ENCODE measurements at places on chromosomes 12 and 14.

DNA sequence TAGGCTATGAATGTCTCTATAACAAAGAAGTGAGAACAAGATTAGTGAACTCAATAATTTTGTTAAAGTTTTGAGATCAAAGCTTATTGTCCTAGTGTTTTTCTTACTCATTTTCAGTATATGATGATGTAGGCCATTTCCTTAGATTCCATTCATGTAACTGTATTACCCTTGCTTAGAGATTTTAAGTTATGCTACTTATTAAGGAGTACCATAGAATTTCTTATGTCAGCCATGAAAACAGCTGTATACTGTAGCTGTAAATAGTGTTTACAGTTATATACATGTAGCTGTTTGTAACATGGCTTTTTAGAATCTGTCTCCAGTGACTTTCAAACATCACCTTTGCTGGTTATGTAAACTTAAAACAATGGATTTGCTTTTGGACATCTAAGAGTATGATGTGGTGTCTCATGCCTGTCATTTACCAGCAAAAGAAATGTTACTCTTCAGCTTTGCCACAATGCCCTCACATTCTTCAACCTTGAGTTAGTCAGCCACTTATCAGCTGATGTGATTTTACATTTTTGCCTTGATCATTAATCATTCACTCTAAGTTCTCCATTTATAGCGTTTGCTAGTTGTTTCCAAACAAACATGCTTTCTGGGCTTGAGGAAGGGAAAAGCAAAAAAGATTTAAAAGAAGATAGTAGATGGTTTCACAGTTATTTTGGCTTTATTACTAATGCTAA, 55.5 kb downstream of the SLC16A7 start:
- no peak for DNase-seq

- DNase-seq, result no peak
Observed at GRCh38 chr14:35403114-35403602, 1.4 kb downstream of the NFKBIA start.

DNA sequence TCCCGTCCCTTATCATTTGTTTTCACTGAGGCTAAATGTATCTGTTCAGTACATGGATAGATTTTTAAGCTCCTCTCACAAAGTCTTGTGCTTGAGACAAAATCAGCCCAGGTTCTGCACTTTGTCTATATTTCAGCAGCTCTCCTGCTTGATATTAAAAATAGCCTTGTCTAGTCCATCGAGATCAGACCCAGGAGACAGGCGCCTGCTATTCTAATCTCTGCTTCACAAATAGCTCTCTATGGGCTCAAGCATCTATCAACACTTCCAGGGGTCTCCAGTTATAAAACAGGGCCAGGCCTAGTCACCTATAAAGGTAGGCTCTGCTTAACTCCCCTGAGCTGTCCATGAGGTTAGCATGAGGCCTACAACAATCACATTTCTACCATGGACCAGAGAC, 62.5 kb downstream of the ZFP36L1 start:
- no peak for DNase-seq

DNA sequence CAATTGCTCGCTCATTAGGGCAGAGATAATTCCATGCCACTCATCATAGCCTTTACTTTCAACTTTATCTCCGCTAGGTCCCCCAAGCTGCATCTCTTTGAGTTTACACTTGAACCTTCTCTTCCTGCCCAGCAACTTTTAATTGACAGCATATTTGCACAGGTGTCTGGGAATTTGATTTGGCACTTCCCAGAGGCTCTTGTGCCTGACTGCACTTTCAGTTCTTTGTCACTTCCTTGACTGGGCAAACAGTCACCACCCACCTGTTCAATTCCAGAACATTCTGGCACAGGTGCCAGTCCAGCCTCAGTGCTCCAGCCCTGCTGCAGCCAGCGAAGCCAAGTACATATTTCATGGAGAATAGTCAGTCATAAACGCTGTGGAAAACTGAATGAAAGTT, 110.1 kb upstream of the LRIG3 start:
- peak; percentile 39 for DNase-seq

DNA sequence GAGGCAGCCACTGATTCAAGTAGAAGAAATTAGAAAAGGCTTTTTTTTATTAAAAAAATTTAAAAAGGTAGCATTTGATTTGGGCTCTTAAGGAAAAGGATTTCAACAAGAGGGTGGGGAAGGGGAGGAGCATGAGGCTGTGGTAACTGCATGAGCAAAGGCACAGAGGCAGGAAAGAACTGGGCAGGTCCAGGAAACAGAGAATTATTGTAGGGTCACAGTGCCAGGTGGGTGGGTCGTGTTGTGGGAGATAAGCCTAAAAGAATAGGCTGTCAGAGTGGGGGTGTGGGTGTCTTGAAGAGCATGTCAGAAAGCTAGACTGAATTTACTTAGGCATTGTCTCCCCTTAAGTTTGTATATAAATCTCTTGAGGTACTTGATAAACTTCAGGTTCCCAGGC, 7.8 kb downstream of the LIMA1 start:
- DNase-seq, result no peak

DNA sequence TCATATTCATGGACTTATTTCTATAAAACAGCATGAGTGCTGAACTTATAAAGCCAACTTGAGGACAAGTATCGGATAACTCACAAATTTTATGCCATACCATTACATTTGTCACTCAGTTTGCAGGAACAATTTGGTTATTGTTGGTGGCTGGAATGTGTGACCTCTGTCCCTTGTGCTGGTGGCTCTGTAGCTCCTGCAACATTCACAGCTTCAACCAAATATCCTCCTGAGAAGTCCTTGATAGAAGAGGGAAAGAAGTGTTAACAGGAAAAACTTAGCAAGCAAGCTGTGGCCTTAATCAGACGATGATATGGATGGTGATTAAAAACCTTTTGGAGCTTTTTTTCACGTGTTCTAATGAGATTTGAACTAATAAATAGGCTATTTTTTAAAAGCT, 61.0 kb upstream of the DNM1L start:
- no peak for DNase-seq

DNA sequence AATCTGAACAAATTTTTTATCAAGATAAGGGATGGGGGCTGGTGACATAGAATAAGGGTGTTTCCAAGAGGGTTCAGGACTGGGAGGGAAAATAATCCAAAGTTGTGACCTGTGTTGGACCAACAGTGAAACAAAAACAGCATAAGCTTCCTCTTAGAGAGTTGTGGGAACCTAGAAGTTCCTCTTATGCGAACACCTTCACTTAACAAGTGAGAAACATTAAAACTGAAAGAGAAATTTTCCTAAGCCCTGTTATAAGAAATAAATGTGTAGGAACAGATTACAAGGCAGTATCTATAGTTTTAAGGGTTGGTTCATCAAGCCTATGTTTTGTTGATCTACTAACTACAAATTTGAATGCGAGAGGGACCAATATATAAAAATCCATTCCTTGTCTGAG, 58.4 kb downstream of the LLPH start:
- DNase-seq, result no peak

DNA sequence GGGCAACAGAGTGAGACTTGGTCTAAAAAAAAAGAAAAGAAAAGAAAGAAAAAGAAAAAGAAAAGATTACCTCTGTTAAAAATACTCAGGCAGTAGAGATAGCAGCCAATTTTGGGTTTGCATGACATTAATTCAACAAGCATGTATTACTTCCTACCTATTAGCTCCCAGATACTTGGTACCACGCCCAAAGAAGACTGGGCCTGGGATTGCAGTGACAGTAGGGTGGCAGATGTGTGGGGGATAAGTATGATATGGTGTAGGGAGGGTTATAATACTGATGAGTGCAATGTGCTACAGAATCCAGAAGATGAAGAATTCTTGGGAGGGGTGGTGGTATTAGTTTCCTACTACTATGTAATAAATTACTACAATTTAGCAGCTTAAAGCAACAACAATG, 46.4 kb upstream of the FOS start:
- no peak for DNase-seq

DNA sequence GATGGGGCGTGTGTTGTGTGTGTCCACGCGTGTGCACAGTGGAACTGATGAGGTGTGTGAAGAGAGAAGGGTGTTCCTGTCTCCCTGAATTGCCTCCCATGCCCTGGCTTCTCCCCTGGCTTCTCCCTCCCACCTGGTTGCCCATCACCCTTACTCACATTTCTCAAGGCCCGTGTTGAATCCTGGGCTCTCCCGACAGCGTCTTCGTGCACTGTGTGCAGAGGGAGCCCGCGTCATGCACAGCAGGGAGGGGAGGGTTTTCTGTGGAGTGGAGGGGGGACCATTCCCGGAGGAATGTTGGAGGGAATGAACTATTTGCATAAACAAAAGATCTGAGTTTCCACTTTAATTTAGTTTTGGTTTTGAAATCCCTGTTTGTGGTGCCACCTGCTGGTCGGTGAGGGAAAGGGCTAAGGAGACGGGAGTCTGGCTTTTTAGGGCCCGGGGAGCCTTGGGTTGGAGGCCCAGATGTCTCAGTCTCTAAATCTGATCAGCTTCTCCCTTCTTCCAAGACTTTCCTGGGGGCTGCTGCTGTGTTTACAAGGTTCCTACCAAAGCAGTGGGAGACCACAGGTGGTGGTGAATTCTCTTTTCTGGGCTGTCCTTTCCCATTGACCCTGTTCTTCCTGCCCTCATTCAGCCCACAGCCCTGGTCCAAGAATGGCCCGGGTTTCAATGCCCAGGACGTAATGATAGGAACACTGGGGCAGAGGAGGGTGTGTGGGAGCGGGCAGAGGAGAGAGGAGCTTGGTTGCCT, at the start of gene C1R:
TSS of gene C1R (minus strand) at position 217 of the 757 bp plus-strand sequence. CDS start at position 160, 57 bp downstream.
- DNase-seq, result peak; percentile 28

DNA sequence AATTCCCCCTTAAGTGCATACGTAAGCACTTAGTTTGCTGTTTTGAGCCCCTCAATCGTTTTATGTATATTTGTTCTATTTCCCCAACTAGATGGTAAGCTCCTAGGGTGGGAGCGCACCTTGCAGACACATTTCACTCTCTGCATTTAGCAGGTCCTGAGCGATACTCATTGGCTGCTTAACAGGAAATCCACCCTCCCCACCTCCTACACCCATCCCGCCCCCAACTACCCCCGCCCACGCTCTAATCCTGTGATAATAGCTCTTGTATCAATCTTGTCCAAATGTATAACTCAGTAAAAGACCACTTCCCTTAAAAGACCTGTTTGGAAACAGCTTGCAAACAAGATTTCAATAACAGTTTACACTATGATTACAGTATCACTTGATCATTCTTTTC, 8.1 kb downstream of the LPAR5 start:
- DNase-seq, result peak; percentile 75

DNA sequence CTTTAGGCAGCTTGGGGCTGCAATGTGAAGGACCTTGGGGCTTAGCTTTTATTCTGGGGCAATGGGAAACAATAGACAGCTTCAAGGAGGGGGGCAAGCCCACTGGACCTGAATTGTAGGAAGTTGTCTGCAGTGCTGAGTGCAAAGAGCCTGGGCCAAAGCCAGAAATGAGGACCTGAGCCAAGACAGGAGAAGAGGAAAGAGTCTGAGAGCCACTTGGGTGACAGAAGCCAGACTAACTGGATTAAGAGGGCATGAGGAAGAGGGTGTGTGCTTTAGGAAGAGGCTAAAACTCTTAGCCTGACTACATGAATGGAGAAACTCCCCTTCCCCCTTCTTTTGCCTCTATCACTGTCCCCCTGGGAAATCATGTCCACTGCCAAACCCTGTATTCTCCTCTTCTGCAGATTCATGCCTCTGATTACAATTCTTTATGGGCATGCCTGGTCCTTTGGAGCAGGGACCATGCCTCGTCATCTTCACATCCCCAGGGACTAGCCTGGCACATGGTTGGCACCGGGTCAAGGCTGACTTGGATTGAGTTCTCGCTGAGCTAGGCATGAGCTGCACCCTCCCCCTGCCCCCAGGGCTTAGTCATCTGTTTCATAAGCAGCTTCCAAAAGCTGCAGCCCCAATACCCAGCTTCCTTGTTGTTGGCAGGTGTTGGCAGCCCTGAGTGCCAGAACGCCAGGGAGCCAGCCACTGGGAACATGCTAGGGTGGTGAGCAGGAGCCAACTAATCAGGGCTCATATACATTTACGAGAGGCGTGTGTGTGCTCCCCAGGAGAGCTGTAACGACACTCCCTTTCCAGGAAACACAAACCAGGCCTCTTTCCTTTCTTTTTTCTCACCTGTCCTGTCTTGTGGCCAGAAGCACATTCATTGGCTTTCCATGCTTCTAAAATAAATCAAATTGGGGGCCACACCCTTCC, 27.7 kb upstream of the JDP2 start:
- DNase-seq, result peak; percentile 66

- DNase-seq, result no peak
Observed at GRCh38 chr12:26361964-26362363, 166.6 kb downstream of the SSPN start.

DNA sequence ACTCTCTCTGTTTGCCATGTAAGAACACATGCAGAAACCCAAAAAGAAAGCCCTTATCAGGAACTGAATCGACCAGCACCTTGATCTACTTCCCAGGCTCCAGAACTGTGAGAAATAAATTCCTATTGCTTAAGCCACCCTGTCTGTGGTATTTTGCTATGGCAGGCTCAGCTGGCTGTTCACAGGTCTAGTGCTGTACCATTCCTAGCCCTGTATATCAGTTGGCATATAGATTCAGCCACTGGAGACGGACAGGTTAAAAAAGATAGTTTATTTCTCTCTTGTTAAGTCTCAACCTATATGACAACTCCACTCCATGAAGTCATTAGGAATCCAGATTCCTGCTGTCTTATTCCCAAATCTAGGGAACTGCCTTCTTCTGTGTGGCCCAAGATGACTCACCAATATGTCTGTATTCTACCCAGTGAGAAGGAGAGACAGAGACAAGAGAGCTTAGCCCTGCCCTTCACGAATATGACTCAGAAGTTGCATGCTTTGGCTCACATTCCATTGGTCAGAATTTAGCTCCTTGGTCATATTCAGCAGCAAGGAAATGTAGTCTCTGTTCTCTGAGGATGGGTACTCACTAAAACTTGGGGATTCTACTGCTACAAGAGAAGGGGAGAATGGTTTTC, 57.0 kb downstream of the PLEKHG7 start:
- DNase-seq, result no peak

- no peak for DNase-seq
Observed at GRCh38 chr14:64723691-64724577, 19.7 kb downstream of the PLEKHG3 start.

GRCh38 chr14:44634692-44635091, 127.6 kb upstream of the FSCB start:
- no peak for DNase-seq

DNA sequence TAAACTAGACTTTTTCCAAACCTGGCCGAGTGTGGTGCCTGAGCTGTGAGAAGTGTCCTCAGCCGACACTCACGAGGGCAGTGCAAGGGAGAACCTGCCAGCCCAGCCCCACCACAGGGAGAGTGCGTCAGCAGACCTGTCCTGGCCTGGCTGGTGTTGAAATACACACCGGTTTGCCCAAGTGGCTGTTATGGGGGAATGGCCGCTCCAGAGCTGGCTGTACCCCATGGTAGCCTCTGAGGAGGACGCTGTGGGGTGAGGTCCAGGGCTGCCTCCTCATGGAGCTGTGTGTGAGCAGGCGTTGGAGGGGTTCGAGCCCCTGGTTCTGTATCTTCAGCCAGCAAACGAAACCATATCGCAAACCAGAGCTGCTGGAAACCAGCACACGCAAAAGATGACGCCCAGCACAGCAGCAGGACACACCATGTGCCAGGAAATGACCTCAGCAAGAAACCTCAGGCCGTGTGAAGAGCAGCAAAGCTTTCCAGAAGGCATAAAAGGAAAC, 9.4 kb downstream of the ANKRD9 start:
- no peak for DNase-seq
